Uterine smooth muscle cell (primary cell): ENCODE measurements at places on chromosomes 1 and 21. TPM values are rescaled to one million over a fixed set of nuclear protein-coding genes. Genes with fewer than 3 reads are reported as not detected.

WLS gene
- total RNA-seq, result 88.9 and 154 TPM in 2 replicates

CYP4X1 gene
- not detected in 2 replicates for total RNA-seq

WDR3 gene
- 28.6 and 44.5 TPM in 2 replicates for total RNA-seq

MAP1LC3C gene
- 0.25 and 0.44 TPM in 2 replicates for total RNA-seq

PRKAA2 gene
- 5.1 and 5.6 TPM in 2 replicates for total RNA-seq

RGS4 gene
- 265 and 486 TPM in 2 replicates for total RNA-seq

HFM1 gene
- total RNA-seq, result 0.55 and 0.87 TPM in 2 replicates

SEMA6C gene
- total RNA-seq, result 0.66 and 0.75 TPM in 2 replicates

CD34 gene
- 0.25 TPM in 1 of 2 replicates, not detected in the other for total RNA-seq

RAD54L gene
- total RNA-seq, result 3.6 and 11.1 TPM in 2 replicates

SMPDL3B gene
- total RNA-seq, result 0.25 TPM in 1 of 2 replicates, not detected in the other

ATP6V1G3 gene
- total RNA-seq, result not detected in 2 replicates

P3H1 gene
- total RNA-seq, result 94.4 and 146 TPM in 2 replicates

SLC2A1 gene
- 76.0 and 113 TPM in 2 replicates for total RNA-seq

FNDC5 gene
- total RNA-seq, result 0.22 and 1.9 TPM in 2 replicates

BCL2L15 gene
- 0.11 and 0.12 TPM in 2 replicates for total RNA-seq

CPLANE2 gene
- 10.1 and 14.4 TPM in 2 replicates for total RNA-seq

FAM72C gene
- total RNA-seq, result 0.25 and 2.0 TPM in 2 replicates

S100B gene
- total RNA-seq, result not detected in 2 replicates
